NCI-H774 (cell line): ENCODE measurements at places on chromosomes 16 and 17.
A peak's percentile ranks its signal among the peaks of the same experiment; 100 is the strongest.

DNA sequence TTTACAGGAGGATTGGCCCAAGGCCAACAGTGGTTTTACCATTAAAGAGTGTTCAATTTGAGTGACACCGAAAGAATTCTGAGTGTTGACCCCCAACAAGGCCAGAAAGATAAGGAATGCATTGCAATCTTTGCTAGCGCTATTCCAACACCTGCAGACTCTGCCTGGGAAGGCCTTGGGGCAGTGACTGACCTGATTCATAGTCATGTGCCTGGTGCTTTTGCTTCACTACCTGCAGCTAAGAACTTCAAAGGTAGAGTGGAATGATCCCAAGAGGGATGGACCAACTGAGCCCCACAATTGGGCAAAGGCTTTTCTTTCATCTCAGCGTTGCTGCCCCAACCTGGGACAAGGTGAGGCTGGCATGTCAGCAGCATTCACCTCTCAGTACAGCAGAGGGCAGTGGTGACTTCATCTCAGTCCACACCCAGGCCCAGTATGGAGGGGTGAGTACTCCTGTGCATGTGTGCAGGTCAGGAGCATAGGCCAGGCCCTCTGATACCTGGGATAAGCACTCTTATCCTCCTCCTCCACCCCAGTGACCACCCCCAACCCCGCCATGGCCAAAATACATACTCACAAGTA lies 149.6 kb upstream of the GNAO1 start:
- DNase-seq, result peak; percentile 64

DNA sequence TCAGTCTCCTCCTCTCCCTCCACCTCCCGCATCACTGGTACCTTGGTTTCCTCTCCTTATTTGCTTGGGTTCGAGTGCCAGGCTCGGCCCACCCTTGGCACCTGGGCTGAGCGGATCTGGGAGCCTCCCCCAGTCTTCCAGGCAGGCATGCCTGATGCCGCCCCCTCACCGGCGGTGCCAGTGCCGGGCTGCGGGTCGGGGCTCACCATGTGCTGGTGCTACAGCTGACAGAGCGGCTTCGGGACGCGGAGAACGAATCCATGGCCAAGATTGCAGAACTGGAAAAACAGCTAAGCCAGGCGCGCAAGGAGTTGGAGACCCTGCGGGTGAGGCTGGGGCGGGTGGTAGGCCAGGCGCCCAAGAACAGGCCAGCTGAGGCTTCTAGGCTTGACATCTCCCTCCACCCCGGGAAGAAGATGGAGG lies 19.2 kb downstream of the FMNL1 start:
- DNase-seq, result no peak

GRCh38 chr16:3536271-3536731 lies 35.5 kb downstream of the CLUAP1 start:
- no peak for DNase-seq

DNA sequence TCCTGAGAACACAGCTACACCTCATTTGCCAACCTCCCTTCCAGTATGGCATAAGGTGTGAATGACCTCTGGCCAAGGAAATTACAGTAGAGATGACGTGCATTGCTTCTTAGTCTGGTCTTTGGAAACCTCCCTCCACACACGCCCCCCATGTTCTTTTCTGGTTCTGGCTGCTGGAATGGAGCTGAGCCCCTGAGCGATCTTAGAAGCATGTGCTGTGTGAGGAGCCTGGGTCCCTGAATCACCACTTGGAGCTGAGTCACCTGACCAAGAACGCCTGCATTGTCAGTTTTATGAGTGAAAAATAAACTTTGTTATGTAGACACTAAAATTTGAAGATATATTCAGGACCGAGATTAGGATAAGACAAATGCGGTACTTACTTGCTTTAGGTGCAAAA lies 51.4 kb downstream of the HS3ST3A1 start:
- no peak for DNase-seq
